SW 1271 (cell line): ENCODE measurements at places on chromosomes 7 and 10.

GRCh38 chr7:120337308-120337907, 64.4 kb downstream of the KCND2 start:
- DNase-seq: no peak

GRCh38 chr10:49634069-49634660, 20.3 kb downstream of the CHAT start:
- no peak for DNase-seq

DNA sequence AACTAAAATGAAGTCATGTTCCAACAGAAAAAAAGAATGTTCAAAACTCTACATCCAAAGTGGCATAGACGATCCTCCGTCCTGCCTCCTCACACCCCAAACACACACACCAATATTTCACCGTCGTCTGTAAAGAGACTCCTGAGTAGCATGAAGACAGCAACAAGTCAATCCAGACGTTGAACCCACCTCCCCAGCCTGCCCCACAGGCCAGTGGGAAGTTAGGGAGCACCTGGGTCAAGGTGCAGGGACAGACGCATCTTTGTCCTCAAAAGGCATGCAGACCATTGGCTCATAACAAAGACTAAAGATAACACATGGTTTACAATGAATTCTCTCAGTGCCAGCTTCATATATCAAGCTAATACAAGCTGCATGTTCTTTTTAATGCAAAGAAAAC, 396.5 kb downstream of the TCERG1L start:
- DNase-seq: no peak

DNA sequence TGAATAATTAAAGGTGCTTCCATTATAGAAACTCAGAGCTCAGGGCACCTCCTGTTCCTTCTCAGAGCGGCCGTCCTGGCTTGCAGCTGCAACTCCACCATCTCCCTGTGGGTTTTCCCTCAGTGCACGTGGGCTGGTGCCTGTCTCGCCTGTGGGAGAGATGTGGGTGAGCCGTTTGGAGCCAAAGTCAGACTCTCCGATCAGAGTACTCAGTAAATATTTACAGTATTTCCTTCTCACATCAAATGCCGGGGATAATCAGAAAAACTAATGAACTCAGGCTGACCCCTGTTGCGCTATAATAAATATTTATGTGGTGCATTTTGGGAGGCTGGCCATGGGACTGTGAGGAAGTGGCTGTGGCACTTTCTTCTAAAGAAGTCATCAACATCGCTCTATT, 155.8 kb upstream of the HABP2 start:
- no peak for DNase-seq

DNA sequence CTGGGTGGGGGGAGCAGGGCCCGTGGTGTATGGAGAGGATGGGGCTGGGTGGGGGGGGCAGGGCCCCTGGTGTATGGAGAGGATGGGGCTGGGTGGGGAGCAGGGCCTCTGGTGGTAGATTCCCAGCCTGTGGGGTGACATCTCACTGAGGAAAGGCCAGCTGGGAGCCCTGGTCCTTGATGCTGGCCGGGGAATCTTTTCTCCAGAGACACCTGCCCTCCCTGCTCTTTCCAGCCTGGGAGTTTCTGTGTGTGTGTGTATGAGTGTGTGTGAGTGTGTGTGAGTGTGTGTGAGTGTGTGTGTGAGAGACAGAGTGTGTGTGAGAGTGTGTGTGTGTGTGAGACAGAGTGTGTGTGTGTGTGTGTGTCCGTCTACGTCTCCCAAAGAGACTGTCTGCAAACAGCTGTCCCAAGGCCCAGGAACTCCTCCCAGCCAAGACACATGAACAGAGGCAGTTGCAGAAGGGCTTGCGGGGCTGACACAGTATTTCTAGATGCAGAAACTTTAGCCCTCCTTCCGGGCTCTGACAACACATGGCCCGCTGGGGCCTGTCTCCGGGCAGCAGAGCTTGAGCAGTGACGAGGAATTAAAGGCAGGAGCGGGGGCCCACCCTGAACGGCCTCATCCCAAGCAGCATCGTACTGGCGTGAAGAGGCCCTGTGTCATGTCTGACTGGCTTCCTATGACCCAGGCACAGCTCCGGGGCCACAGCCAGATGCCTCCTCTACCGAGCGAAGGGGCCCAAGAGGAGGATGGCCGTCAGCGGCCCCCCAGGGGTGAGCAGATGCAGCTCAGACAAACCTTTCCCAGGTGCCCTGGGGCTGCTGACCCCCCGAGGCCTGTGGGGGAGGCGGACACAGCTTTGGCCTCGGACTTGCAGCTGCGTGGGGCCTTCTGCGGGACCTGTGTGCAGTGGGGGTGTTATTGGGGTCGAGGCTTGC, 24.3 kb downstream of the FAM20C start:
- no peak for DNase-seq

- DNase-seq: no peak
Measured at GRCh38 chr7:15199482-15199881, 296.9 kb upstream of the DGKB start.
